ENCODE measurements at places on chromosomes 1 and 21.

DNA sequence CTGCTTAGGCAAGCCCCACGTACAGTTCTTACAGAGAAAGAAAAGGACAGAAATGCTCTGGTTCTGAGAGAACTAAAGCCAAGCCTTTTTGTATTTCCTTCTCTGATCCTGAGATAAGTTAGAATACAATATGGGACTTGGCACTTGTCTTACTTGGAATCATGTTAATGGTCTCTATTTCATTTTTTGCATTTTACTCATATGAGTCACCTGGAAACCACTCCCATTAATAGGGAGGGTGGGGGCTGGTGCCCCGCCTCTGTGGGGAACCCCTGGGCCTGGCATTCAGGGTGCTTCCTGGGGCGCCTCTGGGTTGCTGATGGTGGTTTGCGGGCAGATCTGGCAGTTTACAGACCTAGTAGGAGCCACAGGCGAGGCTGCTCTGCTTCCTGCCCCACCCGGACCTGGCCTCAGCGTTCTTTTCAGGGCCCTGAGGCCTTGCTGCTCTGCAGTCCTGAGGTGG is 26.7 kb downstream of the TSPAN2 start:
- H3K27me3 ChIP-seq = no peaks in the 10 kb centered on the region
- H3K4me1 ChIP-seq = peaks cover 12% of the 10 kb centered on the region
- H3K36me3 ChIP-seq = no peaks in the 10 kb centered on the region
- H3K27ac ChIP-seq = peak overlapping the region; percentile 11
- DNase-seq = peak; percentile 70

GRCh38 chr1:52603630-52604029 is 1.5 kb downstream of the GPX7 start:
- no peaks in the 10 kb centered on the region for H3K27me3 ChIP-seq
- no peak for DNase-seq
- no peak overlapping the region for H3K27ac ChIP-seq
- peaks cover 17% of the 10 kb centered on the region for H3K4me1 ChIP-seq
- no peak overlapping the region for H3K4me3 ChIP-seq

DNA sequence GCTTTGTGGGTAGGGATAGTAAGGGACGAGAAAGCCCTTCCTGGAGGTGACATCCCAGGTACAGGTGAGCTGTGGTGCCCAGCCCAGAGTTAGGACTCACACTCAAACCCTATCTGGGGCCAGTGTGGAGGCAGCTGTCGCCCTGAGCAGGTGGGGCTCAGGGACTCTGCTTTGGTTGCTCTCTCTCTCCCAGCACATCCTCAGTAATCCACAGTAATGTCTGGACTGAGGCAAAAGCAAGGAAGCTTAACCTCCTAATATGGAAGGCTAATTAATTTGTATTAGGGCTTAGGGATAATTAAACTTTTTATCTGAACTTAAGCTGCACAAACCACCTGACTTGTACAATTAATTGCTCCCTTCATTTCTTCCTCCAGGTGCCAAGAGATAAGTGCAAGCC is 38.2 kb downstream of the DDX20 start:
- H3K4me3 ChIP-seq = no peak overlapping the region
- DNase-seq = no peak
- H3K36me3 ChIP-seq = no peaks in the 10 kb centered on the region
- H3K27ac ChIP-seq = no peak overlapping the region
- peaks cover 5% of the 10 kb centered on the region for H3K4me1 ChIP-seq

GRCh38 chr21:45031571-45032191 is 42.7 kb upstream of the ADARB1 start:
- H3K27me3 ChIP-seq = no peaks in the 10 kb centered on the region
- no peak for DNase-seq
- peak overlapping the region; percentile 74 for H3K27ac ChIP-seq

DNA sequence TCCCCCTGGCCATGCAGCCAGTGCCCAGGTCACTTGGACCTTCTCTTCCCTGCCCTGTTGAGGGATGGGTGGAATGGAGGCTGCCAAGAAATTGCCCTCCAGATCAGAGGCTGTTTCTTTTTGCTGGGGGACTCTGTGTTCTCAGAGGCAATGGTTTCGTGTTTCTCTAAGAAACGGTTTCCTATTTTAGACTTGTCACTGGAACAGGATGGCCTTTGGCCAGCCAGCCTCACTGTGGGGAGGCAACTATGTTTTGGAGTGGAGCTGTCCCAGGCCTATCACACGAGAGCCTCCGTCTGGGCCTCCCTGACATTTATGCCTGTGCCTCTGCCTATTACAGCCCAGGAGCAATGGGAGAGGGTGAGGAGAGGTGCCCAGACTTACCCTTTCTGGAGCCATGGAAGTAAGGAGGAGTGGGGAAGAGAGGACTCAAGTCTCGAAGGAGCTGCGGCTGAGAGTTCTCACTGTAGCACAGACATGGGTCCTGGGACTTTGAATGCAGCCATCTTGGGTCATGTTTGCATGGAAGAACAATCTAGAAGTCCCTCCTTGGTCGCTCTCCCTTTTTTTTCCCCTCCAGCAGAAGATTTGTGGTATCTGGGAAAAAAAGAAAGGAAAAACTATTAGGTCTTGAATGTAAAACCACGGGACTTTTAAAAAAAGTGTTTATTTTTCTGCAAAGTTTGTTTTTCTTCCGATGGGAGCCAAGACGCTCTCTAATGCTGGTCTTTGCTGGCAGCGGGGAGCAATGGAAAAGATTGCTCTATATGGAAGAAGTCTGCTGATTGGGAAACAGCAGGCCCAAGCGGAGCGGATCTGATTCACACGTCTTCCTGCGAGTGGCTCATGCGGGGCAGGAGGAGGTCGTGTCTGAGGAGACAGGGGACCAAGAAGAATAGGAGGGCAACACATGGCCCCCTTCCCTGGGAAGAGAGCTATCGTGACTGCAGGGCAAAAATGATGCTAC is 219.2 kb downstream of the FOXD2 start:
- H3K27me3 ChIP-seq = no peaks in the 10 kb centered on the region
- H3K4me3 ChIP-seq = no peak overlapping the region
- H3K27ac ChIP-seq = no peak overlapping the region
- DNase-seq = peak; percentile 18
- no peaks in the 10 kb centered on the region for H3K4me1 ChIP-seq

- peak overlapping the region; percentile 13 for H3K4me3 ChIP-seq
- H3K27me3 ChIP-seq = no peaks in the 10 kb centered on the region
- DNase-seq = peak; percentile 26
- H3K4me1 ChIP-seq = peaks cover 7% of the 10 kb centered on the region
Measured at GRCh38 chr1:84433258-84434080, 35.2 kb downstream of the DNASE2B start.

DNA sequence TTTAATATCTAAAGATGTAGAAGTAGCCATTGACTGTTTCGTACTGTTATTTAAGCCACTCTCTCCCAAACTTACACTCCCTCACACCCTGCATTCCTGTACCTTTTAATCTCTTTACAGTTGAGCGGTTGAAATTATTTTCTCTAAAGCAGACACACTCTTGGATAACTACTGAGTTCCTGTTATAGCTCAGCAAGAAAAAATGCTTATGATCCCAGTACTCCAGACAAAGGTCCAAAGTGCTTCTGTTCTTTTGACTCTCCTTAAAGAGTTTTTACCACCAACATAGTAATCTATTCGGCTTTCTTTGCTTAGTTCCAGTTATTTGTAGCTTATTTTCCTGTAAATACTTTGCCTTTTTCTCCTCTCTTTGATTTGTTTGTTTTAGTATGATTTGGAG is 100.1 kb downstream of the ATF6 start:
- H3K36me3 ChIP-seq = peaks cover 42% of the 10 kb centered on the region
- no peak for DNase-seq
- H3K4me3 ChIP-seq = no peak overlapping the region
- H3K27ac ChIP-seq = no peak overlapping the region
- H3K27me3 ChIP-seq = no peaks in the 10 kb centered on the region
- no peaks in the 10 kb centered on the region for H3K4me1 ChIP-seq

- no peak for DNase-seq
- no peaks in the 10 kb centered on the region for H3K27me3 ChIP-seq
- H3K27ac ChIP-seq = no peak overlapping the region
Measured at GRCh38 chr1:192573499-192573898, 2.1 kb upstream of the RGS1 start.

DNA sequence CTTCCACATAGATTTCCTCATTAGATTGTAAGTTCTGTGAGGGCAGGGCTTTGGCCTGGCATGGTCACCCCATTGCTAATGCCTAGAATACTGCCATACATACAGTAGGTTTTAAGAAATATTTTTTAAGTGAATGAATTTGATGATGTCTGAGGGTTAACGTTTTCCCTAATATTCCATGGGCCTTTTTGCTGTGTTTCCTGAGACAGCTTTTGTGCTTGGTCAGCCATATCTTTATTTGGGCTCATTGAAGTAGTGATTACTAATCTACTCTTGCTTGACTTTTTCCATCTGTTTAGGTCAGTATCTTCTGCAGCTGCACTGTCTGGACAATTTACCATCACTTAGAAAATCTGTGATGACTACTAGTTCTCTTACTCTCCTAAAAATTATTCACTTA is 3.5 kb downstream of the CDC42 start:
- no peak overlapping the region for H3K4me3 ChIP-seq
- no peaks in the 10 kb centered on the region for H3K36me3 ChIP-seq
- H3K27ac ChIP-seq = peak overlapping the region; percentile 54
- DNase-seq = no peak
- no peaks in the 10 kb centered on the region for H3K27me3 ChIP-seq

- DNase-seq = no peak
- no peaks in the 10 kb centered on the region for H3K4me1 ChIP-seq
- H3K27me3 ChIP-seq = no peaks in the 10 kb centered on the region
- H3K27ac ChIP-seq = no peak overlapping the region
- no peak overlapping the region for H3K4me3 ChIP-seq
- H3K36me3 ChIP-seq = no peaks in the 10 kb centered on the region
Measured at GRCh38 chr21:23131177-23131576, 2133.0 kb downstream of the NCAM2 start.

- H3K4me3 ChIP-seq = no peak overlapping the region
- H3K36me3 ChIP-seq = no peaks in the 10 kb centered on the region
- no peaks in the 10 kb centered on the region for H3K27me3 ChIP-seq
- H3K4me1 ChIP-seq = peaks cover 7% of the 10 kb centered on the region
- H3K27ac ChIP-seq = no peak overlapping the region
Measured at GRCh38 chr1:169456029-169456428, 28.8 kb upstream of the CCDC181 start.

DNA sequence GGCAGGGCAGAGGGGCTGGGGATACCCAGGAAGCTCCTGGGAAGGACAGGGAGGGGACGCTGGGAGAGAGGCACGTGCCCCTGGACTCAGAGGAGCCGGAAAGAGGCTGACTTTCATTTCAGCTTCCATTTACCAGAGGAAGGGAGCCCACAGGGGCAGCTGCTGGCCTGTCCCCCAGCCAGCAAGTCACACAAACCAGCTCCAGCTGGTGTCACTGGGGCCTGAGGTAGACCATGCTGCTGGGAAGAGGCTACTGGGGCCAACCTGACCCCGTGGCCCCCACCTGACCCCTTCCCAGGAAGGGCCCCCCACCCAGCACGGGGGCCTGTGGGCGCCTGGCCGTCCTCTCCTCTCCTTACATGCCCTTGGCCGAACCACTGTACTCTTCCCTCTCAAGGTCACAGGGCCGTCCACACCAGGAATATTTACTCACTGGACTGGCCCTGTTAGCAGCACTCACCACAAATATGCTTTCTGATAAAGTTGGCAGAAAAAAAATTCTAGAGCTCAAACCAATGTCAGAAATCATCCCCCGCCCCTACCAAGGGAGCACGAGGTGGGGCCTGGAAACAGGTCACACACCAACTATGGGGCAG is 110.5 kb downstream of the CASZ1 start:
- no peaks in the 10 kb centered on the region for H3K27me3 ChIP-seq
- peak; percentile 53 for DNase-seq
- no peaks in the 10 kb centered on the region for H3K36me3 ChIP-seq

DNA sequence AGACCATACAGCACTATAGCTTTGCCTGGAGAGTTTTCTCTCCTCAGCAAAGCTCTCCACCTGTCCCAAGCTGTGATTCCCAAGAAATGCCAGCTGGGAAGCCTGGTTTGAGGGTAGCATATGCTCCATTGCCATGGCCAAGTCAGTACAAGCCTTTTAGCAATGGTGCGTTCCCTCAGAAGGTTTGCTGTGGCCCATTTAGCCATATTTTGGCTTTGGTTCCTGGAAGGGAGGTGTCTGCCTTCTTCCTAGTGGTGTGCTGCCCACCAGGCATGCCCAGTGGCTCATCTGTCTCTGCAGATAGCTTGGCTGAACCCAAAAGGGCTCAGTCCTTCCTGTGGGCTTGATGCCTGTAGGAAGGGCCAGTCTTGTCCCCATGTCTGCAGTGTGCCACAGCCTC is 32.4 kb downstream of the GALNT2 start:
- H3K27ac ChIP-seq = no peak overlapping the region
- H3K27me3 ChIP-seq = no peaks in the 10 kb centered on the region
- peaks cover 18% of the 10 kb centered on the region for H3K4me1 ChIP-seq
- H3K4me3 ChIP-seq = no peak overlapping the region
- no peak for DNase-seq

DNA sequence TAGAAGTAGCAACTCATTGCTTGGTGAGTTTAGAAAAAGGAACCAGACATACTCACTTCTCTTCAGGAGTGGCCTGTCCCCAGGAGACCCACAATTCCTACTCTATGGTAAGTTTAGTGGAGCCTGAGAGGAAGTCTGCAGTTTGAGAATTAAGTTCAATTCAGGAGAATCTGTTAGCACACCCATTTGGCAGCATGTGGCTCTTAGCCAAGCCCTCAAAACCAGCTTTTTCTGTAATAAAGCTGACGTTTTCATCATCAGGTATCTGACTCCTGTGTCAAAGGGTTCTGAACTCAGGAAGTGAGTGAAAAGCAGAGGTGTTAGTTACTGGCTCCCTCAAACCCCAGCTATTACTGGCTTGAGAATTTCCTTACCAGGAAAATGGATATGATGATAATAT is 20.4 kb upstream of the RGS16 start:
- no peaks in the 10 kb centered on the region for H3K36me3 ChIP-seq
- H3K27ac ChIP-seq = no peak overlapping the region
- peaks cover 4% of the 10 kb centered on the region for H3K4me1 ChIP-seq
- H3K4me3 ChIP-seq = no peak overlapping the region

DNA sequence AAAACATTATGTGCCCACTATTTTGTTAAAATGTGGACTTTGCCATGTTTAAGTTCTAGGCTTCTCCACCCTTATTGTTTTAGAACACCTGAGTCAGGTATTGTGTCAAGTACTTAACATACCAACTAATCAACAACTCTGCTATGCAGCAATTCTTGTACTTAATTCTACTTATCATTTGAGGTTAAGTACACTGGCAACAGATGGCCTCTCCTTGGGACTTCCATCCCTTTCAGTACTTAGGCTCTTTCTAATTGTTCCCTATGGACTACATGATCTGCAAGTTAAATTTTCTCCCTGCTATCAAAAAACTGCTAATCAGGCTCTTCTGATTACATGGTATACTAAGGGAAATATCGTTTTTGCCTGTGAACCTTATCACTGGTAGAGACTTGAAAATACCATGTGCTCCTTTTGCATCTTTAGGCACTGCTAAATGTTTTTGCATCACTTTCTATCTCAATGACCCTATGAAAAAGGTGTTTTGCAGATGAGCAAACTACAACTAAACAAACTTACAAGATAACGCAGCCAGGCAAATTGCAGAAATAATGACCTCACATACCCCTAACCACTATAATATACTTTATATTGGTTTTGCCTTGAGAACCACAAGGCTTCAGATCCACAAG is 18.9 kb downstream of the SFPQ start:
- no peak overlapping the region for H3K4me3 ChIP-seq
- peaks cover 2% of the 10 kb centered on the region for H3K4me1 ChIP-seq
- H3K27me3 ChIP-seq = no peaks in the 10 kb centered on the region
- no peak for DNase-seq

GRCh38 chr1:224411766-224412165 is 22.8 kb downstream of the WDR26 start:
- no peaks in the 10 kb centered on the region for H3K27me3 ChIP-seq
- DNase-seq = no peak
- H3K27ac ChIP-seq = no peak overlapping the region
- H3K4me1 ChIP-seq = no peaks in the 10 kb centered on the region
- peaks cover 44% of the 10 kb centered on the region for H3K36me3 ChIP-seq

GRCh38 chr1:183101841-183102276 is 78.6 kb downstream of the LAMC1 start:
- H3K36me3 ChIP-seq = peaks cover 11% of the 10 kb centered on the region
- no peak for DNase-seq
- H3K4me3 ChIP-seq = no peak overlapping the region
- no peaks in the 10 kb centered on the region for H3K27me3 ChIP-seq
